ENCODE measurements at places on chromosomes 6 and 20.

DNA sequence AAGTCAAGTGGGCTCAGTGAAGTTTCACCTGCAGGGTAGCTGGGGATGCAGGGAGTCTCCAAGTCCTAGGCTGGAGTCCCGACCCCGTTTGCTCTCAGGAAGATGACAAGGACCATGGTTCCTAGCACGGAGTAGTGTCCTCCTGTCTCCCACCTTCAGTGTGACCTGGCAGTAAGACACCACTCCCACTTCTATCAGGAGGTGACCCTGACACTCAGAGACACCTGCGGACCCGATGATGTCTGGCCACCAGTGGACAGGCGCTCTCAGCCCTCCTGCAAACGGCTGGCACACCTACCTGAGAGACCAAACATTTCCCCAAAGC, 1.1 kb downstream of the SOD2 start:
- DNase-seq = no peak

DNA sequence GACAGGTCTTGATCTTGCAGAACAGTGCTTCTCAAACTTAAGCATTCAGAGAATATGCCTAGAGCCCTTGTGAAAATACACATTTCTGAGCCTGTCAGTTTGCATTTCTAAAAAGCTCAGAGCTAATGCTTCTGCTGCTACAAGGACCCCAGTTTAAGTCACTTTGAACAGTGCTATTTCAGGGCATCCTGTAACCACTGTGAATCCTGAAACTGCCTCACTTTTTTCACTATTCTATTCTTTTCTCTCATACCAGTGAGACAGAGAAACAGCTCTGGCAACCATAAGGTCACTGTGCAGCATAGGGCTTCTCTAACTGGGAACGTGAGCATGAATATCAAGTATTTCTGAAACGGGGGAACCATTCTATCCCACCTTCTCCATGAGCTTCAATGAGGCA, 51.2 kb downstream of the LGSN start:
- no peak for DNase-seq

- DNase-seq = no peak
Measured at GRCh38 chr6:118875672-118876071, 18.3 kb upstream of the ASF1A start.

DNA sequence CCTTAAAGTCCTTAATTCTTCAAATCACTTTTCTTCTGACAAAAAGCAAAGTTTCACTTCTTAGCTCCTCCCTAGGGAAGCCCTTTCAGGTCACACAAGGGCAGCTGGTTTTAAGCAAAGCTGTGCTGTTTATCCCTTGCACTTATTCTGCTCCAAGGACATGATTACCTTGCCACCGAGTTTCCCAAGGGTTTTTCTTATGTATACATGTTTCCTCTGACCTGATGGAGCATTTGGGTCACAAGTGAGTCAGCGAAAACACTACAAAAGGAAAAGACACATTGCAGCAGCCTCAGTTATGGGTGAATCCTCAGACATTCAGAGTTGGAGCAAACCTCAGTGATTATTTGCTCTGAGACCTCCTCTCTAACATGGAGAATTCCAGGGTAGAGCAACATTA, 26.6 kb upstream of the ILRUN start:
- no peak for DNase-seq

- no peak for DNase-seq
Measured at GRCh38 chr6:141167945-141168344, 964.8 kb upstream of the GJE1 start.

DNA sequence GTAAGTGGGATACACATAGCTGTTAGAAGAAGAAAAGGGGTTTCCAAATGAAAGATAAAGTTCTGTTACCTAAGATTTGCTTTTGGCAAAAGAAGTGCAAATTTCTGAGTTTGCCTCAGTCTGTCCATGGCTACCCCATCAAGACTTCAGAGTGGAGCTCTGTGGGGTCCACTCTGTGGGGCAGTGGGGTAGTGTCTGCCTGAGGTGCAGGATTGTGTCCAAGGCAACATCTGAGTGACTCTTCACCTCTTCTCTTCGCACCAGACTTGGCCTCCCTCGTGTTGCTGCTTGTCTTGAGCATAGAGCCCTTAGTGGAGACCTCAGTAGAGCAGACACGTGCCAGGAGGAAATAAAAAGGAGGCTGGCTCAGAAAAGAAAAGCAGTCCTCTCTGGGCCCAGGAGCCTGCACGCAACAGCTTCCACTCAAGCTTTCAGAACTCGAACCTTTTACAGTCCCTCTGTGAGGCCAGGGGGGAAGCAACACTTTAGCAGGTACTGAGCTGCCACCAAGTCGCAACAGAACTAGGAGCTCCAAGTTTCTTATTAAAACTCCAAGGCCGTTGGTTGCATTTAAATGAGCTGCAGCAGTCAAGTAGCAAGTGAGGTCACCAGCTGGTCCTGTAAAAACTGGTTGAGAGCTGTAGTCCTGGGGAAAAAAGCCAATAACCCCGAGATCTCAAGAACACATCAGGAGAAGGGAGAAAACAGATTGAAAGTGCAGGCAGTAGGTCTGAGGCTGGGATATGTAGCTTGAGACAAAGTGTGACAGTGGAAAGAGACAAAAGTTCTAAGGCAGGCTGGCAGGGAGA, 413.5 kb downstream of the CDC5L start:
- DNase-seq = no peak

- DNase-seq = no peak
Measured at GRCh38 chr6:162219266-162219665, 508.3 kb downstream of the PRKN start.

DNA sequence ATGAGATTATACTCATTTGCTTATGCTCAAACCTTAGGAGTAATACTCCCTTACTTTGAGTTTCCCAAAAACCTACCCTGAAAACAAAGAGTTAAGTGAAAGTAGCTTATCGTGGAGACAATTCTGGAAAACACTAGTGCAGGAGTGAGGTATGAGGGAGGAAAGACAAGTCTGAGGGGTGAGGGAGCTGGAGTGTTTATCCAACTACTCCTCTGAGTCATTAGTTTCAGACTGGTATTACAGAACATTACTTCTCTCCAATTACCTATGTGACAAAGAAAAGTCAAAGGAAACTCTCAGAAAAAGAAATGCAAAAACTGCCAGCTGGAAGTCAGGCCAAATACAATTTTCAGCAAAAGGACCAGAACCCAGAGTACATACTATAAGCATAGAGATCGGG, 171.1 kb upstream of the SPTLC3 start:
- no peak for DNase-seq

DNA sequence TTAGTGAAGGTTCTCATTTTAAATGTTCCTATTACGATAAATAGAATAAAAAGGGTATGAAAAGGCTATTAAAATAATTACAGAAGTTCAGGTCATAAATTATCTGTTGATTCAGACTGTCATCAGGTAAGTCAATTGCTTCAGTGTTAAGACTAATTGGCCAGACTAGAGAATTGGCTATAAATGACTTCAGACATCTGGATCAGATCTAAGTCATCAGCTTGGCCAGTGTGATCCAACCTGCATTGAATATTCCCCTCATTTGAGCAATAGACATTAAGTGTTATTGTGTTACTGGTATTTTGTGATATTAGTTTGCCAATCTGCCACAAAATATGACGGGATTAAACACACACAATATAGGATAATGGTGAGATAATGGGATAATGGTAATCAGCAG, 377.6 kb upstream of the CITED2 start:
- DNase-seq = no peak

GRCh38 chr6:67265996-67266921, 1368.8 kb upstream of the ADGRB3 start:
- no peak for DNase-seq

DNA sequence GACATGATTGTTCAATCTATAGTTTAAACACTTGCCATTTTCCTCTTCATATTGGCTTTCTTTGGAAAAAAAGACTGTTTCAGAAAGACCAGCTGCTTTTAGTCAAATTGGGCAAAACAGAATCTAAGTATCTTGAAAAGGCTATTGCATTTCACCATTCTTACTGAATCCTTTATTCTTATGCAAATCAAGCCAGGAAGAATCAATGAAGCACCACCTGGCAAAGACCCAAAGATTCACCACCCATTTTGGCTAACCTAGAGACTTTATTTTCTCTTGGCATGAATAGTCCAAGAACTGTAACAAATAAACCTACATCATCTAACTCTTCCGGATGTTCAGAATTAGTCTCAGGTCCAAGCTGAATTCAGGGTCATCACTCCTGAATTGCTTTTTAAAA, 71.3 kb upstream of the EYA4 start:
- DNase-seq = no peak

- DNase-seq = no peak
Measured at GRCh38 chr6:99143108-99143861, 195.5 kb upstream of the FBXL4 start.

DNA sequence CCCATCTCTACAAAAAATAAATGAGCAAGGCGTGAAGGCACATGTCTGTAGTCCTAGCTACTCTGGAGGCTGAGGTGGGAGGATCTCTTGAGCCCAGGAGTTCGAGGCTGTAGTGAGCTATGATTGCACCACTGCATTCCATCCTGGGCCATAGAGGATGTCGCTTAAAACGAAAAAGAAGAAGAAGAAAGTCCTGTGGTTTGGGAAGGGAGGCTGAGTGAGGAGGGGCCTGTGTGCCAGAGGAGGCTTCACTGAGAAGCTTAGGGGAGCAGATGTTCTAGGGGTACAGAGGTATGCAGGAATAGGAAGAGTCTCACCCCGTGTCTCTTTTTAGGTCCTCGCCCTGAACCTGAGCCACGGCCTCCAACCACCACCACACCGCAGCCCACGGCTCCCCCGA, 4.2 kb downstream of the MMP9 start:
- DNase-seq = no peak

DNA sequence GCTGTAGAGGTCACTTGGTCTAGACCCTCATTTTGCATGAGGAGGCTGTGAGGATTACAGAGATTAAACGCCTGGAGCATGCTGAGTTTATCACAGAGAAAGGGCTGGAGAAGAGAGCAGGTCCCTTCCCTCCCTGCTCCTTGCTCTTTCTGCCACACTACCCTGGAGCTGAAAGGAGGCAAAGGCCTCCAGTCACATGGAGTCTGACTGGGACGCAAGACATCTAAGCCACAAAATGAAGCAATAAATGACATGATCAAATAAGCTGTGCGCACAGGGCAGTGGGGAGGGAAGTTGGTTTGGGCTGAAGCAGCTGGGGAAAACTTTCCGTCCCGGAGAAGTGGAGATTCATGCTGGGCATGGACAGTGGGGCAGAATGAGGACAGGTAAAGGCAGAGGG, 33.3 kb downstream of the ATXN1 start:
- no peak for DNase-seq

- DNase-seq = no peak
Measured at GRCh38 chr6:96234444-96234843, 218.7 kb downstream of the FUT9 start.

- no peak for DNase-seq
Measured at GRCh38 chr6:155498370-155498769, 42.7 kb upstream of the NOX3 start.

- DNase-seq = no peak
Measured at GRCh38 chr6:109466212-109466923, 10.8 kb upstream of the MICAL1 start.
